ENCODE measurements at places on chromosomes 7 and 10.

DNA sequence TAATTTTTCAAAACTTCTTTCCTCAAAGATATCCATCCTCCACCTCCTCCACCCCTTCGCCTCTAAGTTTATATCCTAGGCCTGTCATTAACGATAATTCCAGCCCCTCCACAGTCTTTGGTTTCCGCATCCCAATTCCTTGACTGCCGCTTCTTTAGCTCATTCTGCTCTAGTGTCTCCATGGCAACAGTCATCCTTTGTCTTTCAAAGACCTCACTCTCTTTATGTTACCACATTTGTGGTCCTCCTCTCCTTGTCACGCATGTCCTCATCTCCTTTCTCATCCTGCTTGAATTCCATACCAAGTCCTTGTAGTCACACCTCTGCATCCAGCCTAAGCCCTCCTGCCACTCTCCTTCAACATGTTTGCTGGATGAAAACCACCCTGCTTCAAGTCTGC lies 511.2 kb upstream of the KLF6 start:
- DNase-seq, result no peak

GRCh38 chr7:51261950-51262795 lies 54.4 kb downstream of the COBL start:
- no peak for DNase-seq

GRCh38 chr10:17989908-17990767 lies 38.4 kb downstream of the SLC39A12 start:
- DNase-seq, result no peak

GRCh38 chr7:882336-883035 lies 6.1 kb downstream of the GET4 start:
- no peak for DNase-seq

DNA sequence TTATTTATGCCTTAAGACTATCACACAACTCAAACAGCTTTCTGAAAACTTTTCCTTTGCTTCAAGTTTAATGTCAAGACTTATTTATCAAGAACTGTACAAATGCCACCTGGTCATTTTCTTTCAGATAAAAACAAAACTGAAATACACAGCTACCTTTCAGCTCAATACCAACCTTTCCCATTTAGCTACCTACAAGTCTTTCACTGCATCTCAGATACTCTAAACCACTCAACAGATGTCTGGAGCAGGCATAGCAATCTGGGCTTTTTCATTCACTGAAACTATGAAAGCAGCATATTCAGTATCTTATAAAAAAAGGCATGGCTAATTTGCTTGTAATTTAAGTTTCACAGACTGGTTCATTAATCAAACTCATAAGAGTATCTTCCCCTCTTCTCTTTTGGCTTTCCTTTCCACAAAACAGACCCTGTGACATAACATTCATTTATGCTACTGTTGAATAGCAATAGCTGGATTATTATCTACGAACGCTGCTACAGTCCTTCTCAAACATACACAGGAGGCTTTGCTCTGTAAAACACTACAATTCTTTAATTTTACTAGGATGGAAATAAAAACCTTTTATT lies 8.2 kb downstream of the TRA2A start:
- DNase-seq, result no peak

GRCh38 chr7:114087653-114088469 lies 169.1 kb upstream of the PPP1R3A start:
- no peak for DNase-seq

GRCh38 chr10:34449836-34450235 lies 365.3 kb downstream of the PARD3 start:
- no peak for DNase-seq

GRCh38 chr7:20745702-20746101 lies 41.0 kb downstream of the SP8 start:
- DNase-seq, result no peak

DNA sequence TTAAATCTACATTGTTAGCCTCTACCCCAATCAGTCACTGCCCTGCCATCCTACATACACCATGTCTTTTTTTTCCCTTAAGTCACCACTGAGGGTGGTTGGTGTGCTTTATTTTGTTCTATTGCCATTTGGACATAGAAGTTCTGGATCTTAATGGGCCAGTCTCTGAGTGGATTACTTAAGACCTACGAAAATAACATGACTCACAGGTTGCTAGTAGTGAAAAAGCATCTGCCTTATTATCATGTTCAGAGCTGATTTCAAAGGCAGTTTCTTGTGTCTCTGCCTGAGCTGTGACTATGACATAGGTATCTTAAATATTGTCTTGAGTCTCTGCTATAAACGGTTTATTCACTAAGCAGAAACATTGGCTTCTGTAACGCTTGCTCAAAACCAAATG lies 410.8 kb downstream of the MDFIC start:
- no peak for DNase-seq

DNA sequence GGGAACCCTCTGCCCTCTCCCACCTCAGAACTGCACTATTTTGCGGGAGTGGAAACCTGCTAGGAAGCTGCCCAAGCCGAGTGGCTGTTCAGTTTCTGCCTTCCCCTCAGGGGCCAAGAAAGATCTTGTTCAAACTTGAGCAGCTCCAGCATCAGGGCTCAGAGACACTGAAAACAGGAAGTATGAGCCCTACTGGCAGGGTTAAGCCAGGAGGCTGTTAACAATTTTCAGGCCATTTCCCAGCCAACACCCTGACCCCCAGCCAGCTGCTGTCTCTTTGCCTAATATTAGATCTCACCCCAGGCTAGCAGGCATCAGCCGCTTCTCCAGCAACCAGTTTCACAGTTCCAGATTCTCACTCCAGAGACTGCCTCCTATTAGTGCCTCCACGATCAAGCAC lies 9.2 kb downstream of the PLAU start:
- no peak for DNase-seq

GRCh38 chr10:6204063-6204340 lies 1.3 kb downstream of the PFKFB3 start:
- peak; percentile 25 for DNase-seq

GRCh38 chr7:107857541-107857912 lies 33.5 kb upstream of the DLD start:
- DNase-seq, result no peak

DNA sequence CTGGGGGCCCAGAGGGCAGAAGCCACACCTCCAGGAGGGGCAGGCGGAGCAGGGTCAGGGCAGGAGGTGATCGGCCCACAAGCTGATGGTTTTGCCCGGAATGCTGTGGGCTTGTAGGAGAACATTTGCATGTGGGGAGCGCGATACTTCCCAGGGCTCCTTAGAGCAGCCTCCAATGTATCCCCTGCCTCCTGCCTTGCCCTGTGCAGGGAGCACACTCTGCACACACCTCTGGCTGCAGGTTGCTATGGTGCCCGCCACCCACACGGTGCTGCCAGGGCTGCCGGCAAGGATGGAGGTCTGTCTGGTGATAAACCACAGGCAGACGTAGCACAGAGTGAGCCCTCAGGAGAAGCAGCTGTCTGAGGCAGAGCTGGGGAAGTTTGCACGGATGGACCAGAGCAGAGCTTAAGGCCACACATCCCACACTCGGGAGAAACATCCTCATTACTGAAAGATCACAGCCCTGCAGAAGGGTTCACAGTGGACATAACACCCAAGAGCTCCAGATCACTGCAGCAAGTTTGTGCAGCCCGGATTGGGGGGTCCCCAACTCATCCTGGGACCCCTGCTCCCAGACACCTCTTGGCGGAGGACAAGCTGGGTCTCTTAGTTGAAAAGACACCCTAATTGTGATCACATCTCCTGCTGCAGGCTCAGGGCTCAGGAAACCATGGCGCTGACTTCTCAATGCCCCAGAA lies 41.8 kb downstream of the VIPR2 start:
- DNase-seq, result no peak

DNA sequence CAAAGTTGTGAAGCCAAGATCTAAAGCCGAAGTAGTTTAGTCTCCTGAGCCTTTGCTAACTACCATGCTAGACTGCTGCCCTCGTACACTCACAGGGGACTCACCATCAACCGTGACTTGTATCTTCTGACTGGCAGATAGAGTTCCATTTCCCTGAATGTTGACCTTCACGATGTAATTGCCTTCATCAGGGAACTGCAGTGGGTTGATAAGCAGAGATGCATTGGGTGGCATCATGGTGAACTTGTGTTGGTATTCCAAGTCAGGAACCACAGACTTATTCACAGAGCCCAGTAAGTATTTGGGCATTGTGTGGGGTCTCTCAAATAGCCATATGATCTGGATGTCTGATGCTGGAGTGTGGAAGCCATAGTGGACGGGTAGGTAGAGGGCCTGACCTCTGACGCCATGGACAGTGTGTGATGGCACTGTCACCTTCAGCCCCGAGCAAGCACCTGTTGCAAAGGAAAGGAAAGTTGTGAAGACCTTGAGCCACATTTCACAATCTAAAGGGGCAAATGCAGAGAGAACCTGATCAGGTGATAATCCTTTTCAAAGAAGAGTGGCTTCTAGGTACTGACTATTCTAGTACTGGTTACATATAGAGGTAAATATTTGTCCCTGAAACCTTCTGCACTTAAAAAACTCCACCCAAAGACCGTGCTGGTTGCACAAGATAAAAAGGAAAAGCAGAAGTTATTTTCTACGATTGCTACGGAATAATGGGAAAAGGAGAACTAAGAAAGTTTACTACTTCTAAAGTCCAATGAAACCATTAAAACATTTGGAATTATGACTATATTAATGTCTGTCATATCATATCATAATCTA lies 7.1 kb downstream of the HEPACAM2 start:
- no peak for DNase-seq

DNA sequence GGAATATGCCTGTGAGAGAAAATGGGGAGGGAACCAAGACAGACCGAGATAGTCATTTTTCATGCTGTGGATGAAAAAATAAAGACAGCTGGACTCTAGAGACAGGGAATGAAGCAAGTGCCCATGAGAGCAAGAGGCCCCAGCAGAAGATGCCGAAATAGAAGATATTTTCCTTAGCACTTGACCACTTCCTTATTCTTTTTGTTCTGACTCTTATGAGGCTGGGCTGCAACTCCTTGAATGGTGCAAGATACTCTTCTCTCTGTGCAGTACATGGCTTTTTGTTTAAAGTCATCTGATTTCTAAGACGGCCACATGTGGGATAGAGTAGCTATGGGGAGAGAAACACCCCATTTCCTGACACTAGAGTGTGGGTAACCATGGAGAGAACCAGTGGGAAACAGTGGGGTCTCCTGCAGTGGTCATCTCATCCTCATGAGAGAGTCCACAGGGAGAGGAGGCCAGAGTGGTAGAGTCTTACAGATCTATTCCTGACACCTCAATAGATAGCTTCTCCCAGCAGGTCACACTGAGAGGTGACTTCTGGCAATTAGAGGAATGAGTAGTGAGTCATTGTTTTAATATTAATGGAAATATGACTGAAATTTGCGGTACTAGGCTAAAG lies 18.0 kb upstream of the VCL start:
- no peak for DNase-seq

DNA sequence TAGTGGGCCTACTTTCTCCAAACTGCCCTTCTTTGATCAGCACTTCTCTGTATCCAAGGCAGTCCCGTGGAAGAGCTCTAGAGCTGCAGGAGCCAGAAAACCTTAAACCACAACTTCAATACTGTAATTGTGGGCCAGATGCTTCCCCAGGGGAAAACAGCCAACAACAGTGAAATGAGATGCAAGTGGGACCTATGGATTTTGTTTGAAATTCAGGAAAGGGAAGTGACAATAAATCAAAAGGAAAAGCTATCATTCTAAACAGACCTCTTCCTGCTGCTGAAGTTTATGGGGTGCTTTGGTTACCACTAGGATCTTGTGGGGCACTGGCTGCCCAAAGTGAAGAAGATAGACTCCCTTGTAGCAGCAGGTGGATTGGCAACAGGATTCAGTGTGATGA lies 1031.7 kb downstream of the LRMDA start:
- no peak for DNase-seq

DNA sequence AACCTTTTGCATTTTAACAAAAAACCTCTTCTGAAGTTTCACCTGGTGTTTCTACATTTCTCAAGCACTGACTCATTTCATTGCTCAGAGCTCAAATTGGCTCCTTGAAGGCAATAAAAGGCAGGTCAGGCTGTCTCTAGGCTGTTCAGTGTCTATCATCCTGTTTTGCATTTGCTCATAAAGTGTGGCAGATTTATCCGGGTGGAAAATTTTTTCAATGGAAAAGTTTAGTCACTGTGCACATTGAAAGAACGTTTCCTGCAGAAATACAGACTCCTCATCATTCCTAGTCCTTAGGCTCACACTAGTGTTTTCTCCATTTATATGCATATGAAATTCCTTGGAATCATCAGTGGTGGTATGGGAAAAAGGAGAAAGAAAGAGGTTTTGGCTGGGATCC lies 114.2 kb upstream of the DGKB start:
- no peak for DNase-seq

- no peak for DNase-seq
Observed at GRCh38 chr10:104052431-104052830, 33.2 kb downstream of the COL17A1 start.

- DNase-seq, result no peak
Observed at GRCh38 chr10:61786728-61787127, 114.8 kb upstream of the ARID5B start.

DNA sequence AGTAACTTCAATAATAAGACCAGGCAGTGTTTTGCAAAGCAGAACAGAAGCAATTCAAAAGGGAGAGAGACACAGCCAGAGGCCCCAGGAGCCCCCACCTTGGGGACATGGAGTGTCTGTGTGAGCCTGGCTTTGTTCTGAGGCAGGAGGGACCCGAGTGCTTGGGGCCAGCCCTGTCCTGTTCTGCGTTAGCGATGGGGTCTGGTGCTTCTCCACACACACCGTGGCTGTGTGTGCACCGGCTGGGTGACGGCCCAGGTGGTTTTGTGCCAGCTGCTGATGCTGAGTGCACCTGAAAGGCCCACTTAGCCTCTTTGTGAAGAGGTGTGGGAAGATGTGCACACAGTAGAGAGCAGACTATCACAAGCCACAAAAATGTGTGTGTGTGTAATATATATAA lies 468.9 kb downstream of the DNAJB6 start:
- DNase-seq, result no peak

GRCh38 chr10:9015447-9015846 lies 961.0 kb downstream of the GATA3 start:
- peak; percentile 41 for DNase-seq

GRCh38 chr7:80859272-80859970 lies 59.4 kb downstream of the SEMA3C start:
- no peak for DNase-seq

DNA sequence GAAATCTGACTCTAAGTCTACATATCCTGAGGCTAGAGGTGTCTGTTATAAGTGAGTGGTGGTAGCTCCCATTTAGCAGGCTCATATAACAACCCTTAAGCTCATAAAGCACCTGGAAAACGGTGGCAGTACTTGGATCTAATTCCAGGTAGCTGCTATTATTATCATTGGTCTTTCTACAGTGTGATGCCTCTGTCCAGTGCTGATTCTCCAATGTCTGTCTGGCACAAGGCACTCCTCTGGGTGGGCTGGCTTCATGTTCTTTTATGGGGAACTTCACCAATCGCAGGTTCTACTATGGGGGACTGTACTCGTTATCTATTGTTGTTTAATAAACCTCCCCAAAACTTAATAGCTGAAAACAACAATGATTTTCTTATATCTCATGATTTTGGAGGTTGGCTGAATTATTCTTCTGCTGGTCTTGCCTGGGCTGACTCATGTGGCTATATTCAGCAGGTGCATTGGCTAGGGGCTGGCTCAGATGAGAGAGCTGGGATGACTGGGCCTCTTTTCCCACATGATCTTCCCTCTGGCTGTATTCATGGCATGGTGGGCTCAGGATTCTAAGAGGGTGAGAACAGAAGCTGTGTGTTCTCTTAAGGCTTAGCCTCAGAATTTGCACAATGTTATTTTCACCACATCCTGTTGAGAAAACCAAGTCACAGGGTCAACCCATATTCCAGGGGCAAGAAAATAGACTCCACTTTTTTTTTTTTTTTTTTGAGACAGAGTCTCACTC lies 93.0 kb upstream of the PCGF5 start:
- DNase-seq, result no peak

Data from CD4-positive, alpha-beta memory T cell (primary cell).